NCI-H1048 (cell line): ENCODE measurements at places on chromosomes 7 and 10.

DNA sequence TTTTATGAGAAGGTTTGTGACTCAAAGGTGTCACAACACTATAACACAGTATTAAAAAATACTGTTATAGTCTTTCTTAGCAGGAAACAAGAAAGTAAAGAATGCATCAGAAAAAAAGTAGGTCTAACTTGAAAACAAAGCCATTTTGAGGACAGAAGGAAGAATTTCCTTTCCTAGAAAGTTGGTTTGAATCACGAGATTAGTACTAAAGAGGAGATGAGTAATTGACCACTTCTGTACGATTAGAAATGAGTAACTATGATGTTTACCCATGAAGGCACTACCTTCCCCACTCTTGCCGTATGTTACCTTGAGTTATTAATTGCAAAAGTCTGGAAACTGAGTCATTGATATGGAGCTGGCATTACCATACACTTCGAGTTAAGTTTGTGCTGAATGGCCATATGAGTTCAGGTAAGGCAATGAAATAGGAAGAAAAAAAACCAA lies 65.2 kb downstream of the FAM185A start:
- DNase-seq = no peak

DNA sequence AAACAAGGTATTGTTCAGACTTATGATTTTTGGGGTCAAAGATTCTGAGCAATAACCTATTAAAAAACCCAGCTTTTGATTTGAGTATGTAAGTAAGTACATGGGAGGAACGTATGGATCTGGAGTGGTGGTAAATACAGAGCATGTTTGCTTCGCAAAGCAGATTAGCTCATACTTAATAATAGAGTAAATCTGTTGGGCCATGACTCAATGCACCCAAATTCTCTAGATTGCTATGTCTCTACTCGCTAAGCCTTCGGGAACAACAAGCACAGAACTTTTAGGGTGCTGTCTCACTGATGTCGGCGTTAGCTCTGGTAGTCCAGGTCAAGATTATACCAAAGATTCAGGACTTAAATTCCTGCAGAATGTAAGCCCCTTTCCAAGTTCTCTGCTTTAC lies 807 bp upstream of the MINPP1 start:
- DNase-seq = no peak

- peak; percentile 85 for DNase-seq
These were observed 321.2 kb downstream of the FRMD4A start for GRCh38 chr10:14009371-14010100.

DNA sequence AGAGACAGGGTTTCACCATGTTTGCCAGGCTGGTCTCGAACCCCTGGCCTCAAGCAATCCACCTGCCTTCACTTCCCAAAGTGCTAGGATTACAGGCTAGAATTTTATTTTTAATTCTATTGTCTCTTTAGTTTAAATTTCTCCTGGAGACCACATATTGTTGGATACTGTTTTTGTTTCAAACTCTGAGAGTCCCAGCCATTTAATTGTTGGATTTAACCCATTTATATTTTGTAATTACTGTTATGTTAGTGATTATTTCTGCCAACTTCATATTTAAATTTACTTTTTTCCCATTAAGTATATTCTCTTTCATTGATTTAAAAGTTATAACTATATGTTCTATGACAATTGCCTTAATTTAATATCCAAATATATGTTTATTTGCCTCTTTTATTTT lies 185.6 kb downstream of the ZNF248 start:
- no peak for DNase-seq

- DNase-seq = no peak
These were observed 96.1 kb upstream of the BMPER start for GRCh38 chr7:33809228-33809627.

DNA sequence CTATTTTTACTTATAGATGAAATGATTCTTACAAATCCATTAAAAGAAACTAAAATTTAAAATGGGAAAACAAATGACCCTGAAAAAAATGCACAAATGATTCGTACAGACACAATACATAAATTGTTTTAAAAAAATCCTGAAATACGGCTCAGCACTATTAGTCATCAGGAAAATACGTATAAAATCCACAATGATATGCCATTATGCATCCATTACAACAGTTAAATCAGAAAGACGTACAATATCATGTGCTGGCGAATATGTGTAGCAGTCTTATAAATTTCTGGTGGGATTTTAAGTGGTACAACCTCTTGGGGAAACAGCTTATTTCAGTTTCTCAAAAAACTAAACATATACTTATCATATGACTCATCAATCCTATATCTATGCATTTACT lies 600.1 kb upstream of the STEAP1 start:
- no peak for DNase-seq

DNA sequence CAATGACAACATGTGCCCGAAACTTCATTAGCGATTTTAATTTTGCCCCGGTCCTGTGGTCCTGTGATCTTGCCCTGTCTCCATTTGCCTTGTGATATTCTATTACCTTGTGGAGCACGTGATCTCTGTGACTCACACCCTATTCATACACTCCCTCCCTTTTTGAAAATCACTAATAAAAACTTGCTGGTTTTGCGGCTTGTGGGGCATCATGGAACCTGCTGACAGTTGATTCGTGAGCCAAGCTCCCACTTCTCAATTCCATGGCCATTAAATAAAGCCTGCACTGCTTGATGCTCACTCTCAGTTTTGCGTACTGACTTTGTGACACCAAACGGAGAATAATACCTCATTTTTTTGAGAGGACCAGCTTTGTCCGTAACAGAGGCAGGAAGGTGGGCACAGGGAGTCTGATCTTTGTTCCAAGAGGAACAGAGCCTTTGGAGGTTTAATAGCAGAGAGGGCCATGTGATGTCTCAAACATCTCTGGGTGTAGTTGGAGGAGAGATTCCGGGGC lies 3.8 kb upstream of the ADAMTS14 start:
- no peak for DNase-seq

GRCh38 chr7:128443831-128444600 lies 11.7 kb upstream of the HILPDA start:
- DNase-seq = no peak

DNA sequence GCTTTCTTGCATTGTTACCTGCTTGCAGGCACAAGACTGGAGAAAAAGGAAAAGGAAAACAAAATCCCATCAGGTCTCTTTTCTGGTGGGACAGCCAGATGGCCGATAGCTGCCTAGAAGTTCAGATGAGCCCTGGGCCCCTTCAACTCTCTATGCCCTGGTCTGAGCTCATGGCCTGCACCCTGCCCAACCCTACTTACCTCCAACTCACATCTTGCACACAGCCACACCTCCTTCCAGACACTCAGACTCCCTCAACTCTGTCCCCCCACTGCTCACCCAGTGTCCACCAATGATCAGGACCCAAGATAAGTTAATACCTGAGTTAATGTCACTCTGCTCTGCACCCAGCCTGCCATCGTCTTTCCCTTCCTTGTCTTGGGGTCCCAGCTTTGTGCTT lies 10.9 kb downstream of the RBP3 start:
- no peak for DNase-seq

DNA sequence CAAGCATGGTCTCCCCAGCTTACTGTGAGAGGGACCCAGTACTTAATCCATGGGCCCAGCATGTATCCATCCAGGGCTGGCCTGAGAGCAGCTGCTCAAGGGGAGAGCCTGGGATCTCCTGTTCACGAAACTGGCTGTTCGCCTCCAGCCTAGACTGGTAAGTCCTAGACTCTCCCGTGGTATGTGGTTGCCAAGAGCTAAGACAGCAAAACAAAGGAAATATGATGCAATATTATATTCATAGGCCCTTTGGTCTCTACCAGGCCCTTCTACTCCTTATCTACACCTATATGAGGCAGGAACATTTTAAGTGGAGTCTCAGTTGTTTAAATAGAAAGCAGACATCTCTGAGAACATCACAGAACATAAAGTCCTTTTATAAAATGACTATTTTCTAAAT lies 28.9 kb upstream of the STK17A start:
- no peak for DNase-seq

- DNase-seq = no peak
These were observed 601.2 kb downstream of the LRMDA start for GRCh38 chr10:76032700-76033039.

GRCh38 chr7:142391191-142391992 lies 133.5 kb upstream of the PRSS58 start:
- DNase-seq = no peak

- no peak for DNase-seq
These were observed 252.5 kb downstream of the TWIST1 start for GRCh38 chr7:18864967-18865366.

GRCh38 chr7:26178272-26178960 lies 22.1 kb downstream of the HNRNPA2B1 start:
- DNase-seq = no peak

DNA sequence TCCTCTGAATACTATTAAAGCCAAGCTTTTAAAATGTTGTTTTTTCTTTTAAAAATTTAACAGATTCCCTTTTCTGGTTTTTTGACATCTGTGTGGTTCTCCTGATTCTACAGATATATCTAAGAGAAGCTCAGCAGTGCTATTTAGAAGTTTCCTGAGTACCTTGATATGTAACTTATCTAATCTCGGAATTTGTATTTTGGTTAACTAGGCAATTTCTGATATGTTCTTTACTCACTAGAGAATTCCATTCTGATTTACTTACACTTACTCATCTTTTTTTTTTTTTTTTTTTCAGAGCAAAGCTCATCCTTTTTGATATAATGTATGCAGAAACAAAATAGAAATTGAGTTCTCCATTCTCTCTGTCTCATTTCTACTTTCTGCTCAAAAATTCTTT lies 63.8 kb downstream of the PALS2 start:
- DNase-seq = no peak

DNA sequence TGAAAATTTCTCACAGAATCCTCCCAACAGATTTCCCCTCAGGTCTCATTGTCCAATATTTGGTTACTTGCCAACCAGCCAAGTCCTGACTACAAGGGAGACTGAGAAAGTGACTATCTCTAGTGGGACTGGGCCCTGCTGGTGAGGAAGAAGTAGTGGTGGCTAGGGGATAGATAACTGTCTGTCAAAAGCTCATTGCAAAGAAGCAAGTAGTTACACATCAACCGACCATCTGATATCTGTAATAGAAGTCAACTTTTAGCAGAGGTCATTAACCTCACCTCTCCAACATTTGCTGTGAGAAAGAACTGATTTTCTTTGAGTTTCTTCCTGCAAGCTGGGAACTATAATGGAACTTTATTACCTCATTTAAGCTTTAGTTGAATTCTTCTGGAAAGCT lies 15.2 kb downstream of the STAMBPL1 start:
- no peak for DNase-seq

DNA sequence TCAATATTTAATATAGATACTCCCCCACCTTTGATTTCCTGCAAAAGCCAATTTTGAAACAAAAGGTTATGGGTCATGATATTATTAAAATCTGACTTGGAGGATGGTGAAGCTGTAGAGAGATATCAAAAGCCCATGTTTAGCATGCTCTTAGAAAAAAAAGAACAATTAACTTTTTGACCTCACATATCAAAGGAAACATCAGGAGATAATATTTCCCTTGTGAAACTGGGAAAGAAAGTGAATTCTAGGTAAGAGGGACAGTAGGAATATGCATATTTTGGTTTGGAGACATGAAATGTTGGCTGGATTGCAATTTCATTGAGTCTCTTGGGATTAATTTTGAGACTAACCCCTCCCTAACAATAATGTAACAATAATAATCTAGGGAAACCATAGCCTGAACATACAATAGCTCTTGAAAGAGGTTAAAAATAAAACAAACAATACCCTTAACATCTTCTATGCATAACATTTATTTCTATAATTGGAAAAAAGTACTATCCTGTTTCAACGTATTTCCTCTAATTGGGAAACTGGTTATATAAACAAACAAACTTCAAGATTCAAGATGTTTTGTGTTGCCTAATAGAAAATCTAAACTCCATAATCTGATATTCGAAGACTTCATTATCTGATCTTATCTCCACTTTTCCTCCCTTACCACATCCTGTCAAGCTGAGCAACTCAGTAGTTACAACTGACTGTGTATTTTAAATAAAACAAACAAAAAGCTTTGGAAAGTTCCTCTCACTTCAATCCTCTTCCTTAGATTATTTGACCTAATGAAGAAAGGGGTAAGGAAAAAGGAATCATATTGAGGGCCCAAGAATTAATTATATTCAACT lies 14.8 kb downstream of the TMEM26 start:
- DNase-seq = no peak

- DNase-seq = no peak
These were observed 253.2 kb downstream of the BMPER start for GRCh38 chr7:34158368-34159153.

DNA sequence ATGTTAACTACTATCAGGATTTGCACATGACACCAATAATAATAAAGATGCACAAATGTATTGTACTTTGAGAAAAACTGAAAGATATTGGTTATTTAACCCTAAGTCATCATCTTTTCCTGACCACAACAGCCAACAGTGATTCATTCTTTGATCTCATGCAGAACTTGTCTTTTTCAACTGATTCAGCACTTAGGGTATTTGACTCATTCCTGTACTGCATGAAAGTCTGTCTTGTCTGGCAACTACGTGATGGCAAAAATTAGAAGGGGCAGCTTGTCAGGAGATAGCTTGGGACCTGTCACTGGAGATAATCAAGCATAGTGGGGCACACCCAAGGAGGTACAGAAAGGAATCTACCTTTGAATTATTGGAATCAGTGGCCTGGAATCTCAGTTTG lies 77.8 kb upstream of the LRRC17 start:
- DNase-seq = no peak

DNA sequence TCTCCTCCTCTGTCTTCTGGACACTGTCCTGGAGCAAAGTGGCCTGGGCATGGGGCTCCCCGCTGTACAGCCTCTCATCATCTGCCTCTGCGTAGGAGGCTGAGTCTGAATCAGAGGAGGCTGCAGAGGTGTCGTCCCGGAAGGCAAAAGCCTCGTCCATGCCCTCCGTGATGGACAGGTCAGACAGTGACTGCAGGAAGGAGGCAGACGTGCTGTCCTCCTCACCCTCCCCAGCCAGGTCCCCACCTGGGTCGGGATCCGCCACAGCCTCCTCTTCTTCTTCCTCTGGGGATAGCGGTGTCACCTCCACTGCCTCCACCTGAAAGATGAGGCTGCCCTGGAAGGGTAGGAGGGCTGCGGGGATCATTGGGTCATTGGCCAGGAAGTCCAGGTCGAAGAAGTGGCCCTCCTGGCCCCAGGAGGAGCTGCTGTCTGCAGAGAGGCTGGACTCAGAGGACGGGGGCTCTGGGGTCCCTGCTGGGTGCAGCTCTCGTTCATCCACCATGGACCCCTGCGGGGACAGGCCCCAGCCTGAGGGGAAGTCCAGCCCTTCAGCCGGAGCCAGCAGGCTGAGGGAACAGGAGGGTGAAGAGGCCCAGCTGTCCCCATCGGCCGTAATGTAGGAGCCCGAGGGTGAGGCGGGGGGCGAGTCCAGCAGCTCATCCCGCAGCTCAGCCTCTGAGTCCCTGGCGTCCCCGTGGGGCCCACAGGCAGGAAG lies 3.7 kb downstream of the NACAD start:
- no peak for DNase-seq
